ENCODE measurements at places on chromosomes 2 and 18.

- DNase-seq = no peak
Measured at GRCh38 chr2:171163261-171163660, 2.6 kb upstream of the TLK1 start.

GRCh38 chr2:44005846-44006245 lies 10.1 kb upstream of the LRPPRC start:
- DNase-seq = no peak

DNA sequence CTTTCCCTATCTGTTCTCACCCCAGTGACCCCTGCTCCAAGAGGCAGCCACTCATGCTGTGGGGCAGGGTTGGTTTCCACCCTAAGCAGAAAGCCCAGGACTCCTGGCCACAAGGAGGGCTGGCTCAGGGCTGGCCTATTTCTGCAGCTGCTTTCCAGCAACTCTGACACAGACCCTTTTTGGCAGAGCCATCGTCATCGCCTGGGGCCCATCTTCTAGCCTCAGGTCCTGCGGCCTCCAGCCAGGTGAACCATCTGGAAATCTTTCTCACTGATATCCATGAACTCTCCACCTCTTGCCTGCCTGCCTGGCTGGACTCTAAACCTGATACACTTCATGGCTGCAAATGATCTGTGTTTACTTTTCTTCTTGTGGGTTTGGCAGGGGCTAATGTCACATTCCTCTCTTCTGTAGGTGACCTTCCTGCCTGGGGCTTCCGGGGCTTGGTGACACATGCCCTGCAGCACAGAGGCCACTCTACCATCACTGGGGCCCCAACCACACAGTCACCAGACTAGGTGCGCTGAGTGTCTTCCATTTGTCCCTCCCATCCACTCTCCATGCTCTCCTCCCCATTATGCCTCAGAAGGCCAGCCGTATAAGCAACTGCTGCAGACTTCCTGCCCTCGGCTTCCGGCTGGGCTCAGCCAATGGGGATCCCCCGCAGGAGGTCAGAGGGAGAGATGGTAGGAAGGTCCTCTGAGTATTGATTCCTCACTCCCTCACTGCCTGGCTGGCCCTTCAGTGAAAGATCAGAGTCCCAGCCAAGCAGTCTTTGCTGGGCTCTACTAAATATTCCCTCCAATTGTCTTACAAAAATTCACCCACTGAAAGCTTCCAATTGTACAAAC lies 9.7 kb upstream of the COPS8 start:
- no peak for DNase-seq

DNA sequence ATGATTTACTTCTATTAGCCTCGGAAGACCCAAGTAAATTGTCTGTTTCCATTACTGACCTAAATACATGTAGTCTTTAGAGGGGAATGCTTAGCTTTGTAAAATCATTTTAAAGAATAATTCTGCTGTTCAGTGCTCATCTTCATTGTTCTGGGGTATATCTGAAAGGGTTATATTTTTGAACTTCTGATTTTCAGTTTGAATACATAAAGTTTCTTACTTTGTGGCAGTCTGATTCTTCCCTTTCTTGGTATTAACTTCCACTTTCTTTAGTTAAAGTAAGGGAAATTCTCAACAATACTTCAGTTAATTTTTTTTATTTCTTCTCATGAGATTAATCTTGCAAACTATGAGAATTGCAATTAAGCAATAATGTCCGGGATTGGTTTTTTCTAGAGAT lies 148.4 kb downstream of the DOCK10 start:
- no peak for DNase-seq

- no peak for DNase-seq
Measured at GRCh38 chr2:200137271-200137670, 169.2 kb upstream of the SPATS2L start.

DNA sequence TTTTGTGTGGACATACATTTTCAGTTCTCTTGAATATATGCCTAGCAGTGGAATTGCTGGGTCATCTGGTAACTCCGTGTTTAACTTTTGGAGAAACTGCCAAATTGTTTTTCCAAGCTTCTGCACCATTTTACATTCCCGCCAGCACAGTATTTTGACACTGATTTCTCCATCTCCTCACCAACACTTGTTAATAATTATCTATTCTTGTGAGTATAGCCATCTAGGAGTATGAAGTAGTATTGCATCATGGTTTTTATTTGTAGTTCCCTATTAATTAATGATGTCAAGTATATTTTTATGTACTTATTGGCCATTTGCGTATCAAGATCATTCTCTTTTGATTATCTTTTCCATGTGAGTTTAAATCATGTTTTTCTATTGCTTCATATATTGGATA lies 17.9 kb upstream of the AOX1 start:
- DNase-seq = no peak

DNA sequence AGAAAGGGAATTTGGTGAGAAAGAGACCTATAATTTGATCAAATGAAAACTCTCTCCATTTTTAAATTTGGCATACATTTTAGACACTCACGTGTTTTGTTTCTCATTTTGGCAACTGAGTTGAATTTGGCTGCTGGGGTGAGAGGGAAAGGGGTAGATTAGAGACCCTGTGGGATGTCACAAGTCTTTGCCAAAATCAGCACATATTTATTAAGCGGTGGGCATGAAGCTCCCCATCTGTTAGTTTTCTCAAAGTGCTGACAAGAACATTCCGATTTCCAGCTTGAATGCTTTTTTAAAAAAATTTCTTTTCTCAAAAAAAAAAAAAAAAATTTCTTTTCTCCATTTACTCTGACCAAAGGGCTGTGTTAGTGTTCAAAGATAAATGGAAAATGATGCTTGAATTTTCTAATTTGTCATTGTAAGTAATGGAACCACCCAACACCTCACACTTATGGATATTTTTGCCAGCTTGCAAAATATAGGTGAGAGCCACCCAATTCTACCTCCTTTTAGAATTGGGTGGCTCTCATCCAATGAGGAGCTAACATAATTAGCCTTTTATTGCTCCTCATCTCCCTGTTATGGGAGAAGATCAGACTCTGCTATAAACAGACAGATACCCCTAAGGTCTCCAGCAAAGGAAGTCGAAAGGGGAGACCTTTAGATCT lies 222.9 kb upstream of the FN1 start:
- no peak for DNase-seq

- no peak for DNase-seq
Measured at GRCh38 chr18:3972291-3972930, 482.7 kb downstream of the DLGAP1 start.

DNA sequence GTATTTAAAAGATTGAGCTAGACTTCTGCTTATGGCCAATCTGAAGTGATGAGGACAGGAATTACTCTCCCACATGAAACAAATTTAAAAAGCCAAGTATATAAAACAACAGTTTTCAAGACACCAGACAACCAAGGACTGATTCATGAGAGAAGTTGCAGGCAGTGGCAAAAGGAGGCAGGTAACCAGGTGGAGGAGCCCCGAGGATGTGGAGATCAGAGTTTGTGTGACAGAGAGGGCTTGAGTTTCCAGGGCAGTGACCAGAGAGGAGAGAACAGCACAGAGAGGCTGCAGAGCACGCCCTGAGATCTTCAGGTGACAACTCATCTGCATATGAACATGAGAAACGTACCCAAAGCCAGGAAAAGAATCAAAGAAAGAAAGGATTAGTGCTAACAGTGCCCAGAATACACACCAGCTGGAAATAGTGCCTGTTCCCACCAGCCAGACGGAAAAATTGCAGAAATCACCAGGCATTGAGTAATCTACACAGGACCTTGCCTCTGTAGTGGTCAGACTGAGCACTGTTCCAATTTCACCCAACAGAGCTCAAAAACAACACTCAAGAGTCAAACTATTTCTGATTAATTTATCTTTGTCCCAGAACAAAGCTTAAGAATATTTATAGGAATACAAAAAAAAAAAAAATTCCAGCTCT lies 173.1 kb downstream of the SEPTIN10 start:
- no peak for DNase-seq

GRCh38 chr2:218831378-218831990 lies at the start of gene PRKAG3:
PRKAG3 (minus strand) TSS chr2:218831803.
- DNase-seq = no peak

- DNase-seq = no peak
Measured at GRCh38 chr2:10557506-10558265, 109.6 kb upstream of the ODC1 start.

DNA sequence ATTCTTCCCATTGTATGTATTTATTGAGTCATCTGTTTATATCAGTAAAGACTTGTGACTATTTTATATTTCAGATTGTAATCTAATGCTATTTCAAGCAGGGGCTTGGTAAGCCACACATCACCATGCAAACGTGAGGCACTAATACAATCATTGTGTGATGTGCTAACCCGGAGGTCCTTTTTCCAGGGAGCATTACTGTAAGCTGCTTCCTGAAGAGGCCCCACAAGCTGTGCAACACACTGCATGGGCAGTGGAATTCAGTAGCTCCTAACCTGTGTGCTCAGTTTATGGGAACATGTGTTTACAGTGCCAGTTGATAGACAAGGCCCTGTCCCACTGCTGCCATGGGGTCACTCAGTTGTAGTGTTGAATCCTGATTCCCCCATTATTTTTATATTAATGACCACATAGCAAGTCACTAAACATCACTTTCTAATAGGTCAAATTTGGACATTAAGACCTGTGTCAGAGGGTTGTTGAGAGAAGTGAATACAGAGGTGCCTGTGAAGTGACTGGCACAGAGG lies 162.9 kb downstream of the FHOD3 start:
- DNase-seq = no peak
